Liver (tissue), 10 donors: ENCODE measurements at places on chromosomes 2 and 18. TPM values are rescaled to one million over a fixed set of nuclear protein-coding genes. Genes with fewer than 3 reads are reported as not detected.

DNA sequence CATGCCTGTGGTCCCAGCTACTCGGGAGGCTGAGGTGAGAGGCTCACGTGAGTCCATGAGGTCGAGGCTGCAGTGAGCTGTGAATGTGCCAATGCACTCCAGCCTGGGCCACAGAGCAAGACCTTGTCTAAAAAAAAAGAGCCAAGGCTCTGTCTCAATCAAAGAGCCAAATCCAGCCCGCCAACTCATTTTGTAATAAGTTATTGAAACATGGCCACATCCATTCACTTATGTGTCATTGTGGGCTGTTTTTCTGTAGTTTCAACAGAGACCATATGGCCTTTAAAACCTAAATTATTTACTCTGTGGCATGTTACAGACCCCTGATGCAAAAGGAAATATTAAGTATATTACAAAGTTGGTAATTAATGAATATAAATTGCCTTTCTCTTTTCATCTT is 60.8 kb downstream of the GPR39 start:
- DNase-seq: no peak

GRCh38 chr2:237164474-237165042 is 78.9 kb downstream of the COPS8 start:
- no peak for DNase-seq

GRCh38 chr18:79529296-79529695 is 133.6 kb downstream of the NFATC1 start:
- DNase-seq: no peak

DNA sequence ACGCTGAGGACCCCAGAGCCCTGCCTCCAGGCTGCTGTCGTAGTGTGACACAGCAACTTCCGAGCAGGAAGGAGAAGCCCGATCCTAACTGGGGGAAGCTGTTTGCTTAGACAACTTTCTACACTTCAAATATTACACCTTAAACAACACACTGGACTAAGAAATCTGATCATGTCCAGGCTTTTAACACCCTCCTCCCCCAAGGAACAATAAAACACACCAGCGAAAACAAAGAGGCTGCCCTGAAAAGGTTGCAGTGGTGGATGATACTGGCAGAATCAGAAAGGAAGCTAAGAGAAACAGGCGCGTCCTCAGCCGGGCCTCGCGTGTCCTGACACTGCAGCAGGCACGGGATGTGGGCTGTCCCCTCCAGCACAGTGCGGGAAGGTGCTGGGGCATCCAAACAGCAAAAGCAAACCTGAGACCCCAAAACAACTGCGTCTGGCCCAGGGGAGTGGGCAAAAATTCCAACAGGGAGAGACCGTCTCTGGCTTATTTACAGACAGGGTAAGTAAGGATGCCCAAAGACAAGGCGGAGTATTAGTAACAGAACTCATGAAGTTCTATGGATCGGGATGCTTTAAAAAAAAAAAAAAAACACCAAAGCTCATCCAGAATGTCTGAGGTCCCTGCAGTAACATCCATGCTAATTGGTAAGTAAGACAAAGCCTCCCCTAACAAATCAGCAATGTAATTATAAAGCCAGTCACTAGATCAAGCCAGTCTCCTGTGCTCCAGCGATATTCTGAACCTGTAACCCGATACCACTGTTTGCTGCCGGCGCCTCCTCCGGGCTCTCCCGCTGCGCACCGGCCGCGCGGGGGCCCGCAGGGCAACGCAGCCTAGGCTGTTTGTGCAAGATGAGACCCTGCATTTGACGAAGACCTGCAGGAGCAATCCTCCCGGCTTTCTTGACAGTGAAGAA is 9.0 kb downstream of the SERTAD2 start:
- peak; percentile 70 for DNase-seq

DNA sequence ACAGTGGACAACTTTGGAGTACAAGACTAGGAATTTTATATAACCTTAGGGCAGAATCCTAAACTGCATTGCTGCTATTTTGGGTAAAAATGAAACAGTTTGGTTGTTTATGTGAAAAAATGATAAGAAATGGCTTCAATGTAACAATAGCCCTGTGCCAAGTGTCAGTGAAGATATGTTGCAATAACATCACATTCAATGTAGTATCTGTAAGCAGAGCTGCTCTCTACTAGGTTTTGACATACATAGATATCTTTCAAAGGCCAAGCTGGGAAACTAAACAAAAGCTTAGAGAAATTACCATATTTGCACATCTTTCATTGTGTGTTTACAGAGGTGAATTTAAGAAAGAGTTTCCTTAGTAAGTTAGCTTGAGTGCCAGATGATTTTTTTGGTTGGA is 135.0 kb upstream of the DOK6 start:
- DNase-seq: no peak

TCF23 gene
- total RNA-seq: under 0.01 TPM

MBD2 gene
- total RNA-seq: 11.0 TPM

VAMP8 gene
- total RNA-seq: 50.8 TPM
